Eye (tissue), 1 donor: ENCODE measurements at places on chromosomes 2 and 18.

DNA sequence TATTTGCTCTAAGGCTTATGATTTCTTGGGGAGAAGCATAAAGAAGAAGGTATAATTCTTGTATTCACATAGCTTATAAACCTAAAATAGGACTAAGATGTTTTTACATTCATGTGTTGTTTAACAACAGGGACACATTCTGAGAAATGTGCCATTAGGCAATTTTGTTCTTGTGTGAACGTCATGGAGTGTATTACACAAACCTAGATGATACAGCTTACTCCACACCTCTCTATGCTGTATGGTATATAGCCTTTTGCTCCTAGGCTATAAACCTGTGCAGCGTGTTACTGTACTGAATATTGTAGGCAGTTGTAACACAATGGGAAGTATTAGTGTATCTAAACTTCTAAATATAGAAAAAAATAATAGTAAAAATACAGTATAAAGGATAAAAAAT lies 92.1 kb downstream of the PHLPP1 start:
- no peak for DNase-seq

- DNase-seq, result peak; percentile 38
Observed at GRCh38 chr2:109594246-109594885, 19.4 kb downstream of the SEPTIN10 start.

- DNase-seq, result peak; percentile 75
Observed at GRCh38 chr18:35122586-35123224, 81.5 kb downstream of the MAPRE2 start.

GRCh38 chr2:225008935-225009334 lies 33.3 kb downstream of the DOCK10 start:
- no peak for DNase-seq

DNA sequence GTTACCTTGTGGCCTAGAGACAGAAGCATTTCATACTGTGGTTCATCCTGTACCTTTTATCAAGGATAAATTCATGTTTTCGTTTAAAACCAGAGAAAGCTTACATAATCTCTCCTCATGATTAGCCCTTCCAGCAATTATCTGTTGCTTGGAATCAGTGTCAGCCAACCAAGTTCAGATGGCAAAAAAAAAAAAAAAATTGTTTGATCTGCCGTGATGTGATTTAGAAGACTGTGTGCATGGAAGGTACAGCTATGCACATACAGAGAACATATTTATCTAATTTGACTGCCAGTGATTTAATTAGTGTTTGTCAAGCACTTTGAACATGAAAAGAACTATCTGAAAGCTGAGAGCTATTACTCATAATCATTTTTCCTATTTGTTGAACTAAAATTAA lies 180.9 kb downstream of the ZEB2 start:
- DNase-seq, result peak; percentile 45

GRCh38 chr18:37529863-37530262 lies 35.7 kb downstream of the CELF4 start:
- DNase-seq, result no peak

DNA sequence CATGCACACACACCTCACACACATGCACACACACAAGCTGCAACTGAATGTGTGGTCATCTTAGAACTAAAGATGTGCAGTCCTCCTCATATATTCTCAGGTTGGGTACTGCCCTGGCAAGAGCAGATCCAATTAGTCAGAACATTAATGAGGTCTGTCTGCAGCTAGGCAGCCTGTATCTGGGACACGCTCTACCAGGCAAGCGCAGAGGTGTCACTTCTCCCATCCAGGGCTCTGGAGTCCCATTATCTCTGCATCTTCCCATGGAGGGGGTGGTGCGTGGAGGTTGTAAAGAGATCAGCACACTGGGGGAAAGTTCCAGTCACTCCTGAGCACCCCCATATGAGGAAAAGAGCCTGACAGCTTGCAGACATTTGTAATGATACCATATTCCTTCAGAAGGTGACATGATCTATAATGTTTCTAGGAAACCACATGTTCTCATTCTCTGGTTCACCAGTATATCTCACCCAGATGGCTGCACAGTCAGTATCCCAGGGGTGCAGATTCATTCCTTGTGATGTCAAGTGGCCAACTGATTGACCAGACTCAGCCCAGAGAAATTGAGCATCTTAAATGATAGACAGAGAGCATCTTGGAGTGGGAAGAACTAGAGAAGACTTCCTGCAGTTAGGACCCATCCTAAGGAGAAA lies 95.4 kb downstream of the RTN4 start:
- peak; percentile 40 for DNase-seq

DNA sequence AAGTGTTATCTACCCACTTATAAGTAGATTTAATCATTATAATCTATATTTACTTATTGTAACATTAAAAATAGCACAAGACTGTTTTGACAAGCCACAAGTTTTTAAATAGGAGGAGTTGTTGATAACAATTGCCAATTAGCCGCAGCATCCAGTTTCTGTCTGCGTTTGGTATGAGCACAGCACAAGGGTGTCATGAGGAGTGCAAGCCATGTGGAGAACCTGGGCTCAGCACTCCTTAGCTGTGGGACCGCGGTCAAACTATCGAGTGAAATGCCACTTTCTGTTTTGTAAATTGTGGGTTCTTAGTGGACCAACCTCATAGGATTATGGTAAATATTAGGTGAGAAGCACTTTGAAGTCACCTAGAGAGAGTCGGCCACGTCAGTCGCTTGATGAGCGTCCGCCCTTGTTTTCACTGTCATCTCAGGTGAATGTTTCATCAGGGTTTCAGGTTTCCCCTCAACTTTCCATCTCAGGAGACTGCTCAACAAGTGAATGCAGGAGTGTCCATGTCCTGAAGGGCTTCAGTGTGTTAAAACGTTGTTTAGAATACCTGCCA lies 294.5 kb downstream of the ZNF407 start:
- DNase-seq, result no peak

DNA sequence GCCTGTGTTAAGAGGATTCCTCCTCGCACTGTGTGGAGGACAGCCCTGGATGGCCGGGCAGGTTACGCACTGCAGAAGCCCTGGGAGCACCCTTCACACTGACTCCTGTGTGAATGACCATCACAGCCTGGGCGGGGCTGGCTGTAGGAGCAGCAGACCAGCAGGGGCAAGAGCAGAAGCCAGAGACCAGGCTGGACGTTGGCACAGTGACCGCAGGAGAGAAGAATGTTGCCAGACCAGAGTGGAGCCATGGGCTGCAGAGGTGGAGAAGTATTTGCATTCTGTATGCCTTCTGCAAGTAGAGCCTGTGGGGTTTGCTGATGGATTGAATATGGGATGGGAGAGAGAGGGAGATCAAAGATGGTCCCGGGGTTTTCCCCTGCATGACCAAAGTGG lies 23.1 kb downstream of the LRRFIP1 start:
- DNase-seq, result no peak

DNA sequence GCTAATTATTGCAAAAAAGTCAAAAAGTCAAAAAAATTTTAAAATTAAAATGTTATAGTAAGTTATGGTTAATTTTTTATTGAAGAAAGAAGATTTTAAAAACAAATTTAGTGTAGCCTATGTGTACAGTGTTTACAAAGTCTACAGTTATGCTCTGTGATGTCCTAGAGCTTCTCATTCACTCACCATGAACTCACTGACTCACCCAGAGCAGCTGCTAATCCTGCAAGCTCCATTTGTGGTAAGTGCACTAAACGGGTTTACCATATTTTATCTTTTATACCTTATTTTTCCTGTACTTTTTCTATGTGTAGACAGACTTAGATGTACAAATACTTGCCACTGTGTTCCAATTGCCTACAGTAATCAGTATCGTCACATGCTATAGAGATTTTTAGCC lies 788.2 kb downstream of the DSC3 start:
- DNase-seq, result no peak

GRCh38 chr2:53942280-53942679 lies 28.5 kb downstream of the PSME4 start:
- no peak for DNase-seq

- no peak for DNase-seq
Observed at GRCh38 chr2:127984551-127984950, 43.3 kb downstream of the SAP130 start.

DNA sequence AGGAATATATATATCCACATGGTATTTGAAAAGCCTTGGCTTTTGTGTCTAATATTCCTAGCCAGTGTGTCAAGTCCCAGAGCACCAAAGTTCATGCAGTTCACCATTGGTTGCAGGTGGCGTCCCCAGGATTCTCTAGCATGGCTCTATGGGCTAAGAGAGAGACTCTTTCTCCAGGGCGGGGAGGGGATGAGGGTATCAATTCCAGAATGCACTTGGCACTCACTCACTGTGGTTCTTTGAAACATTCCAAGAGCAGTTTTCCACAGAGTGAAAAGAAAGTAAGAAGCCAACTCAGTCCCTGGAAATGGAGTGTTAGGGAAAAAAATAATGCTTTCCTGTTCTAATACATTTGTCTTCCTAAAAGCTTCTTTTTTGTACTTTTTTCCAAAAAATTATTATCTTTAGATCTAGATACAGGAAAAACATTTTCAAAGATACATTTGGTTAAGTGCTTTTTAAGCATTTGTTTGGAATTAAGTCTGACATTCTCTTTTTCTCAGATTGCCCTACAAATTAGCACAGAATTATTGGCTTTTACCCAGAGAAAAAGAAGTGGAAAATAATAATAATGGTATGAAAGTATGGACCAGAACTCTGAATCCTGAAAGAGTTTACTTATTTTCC lies 239.9 kb downstream of the PAX3 start:
- DNase-seq, result peak; percentile 39

DNA sequence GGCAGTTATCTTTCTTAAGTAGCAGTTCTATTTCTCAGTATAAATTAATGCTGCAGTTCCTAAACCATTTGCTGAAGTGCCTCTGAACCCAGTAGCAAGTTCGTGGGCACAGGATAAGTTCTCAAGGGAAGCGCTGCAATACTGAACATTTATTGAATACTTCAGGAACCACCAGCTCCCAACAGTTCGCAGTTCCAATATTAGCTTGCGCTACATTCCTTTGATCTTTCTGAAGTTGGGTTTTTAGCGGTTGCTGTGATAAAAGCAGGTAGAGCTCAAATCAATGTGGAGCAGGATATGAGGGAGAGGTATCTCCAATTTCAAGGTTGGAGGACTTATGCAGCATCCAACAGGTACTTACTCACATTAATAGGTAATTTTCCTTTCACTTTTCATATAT lies 33.7 kb downstream of the PDCL3 start:
- no peak for DNase-seq

- DNase-seq, result peak; percentile 66
Observed at GRCh38 chr18:46412916-46413315, 244.1 kb downstream of the LOXHD1 start.

- no peak for DNase-seq
Observed at GRCh38 chr2:47269316-47270232, 114.5 kb upstream of the STPG4 start.
